ENCODE measurements at places on chromosomes 16 and 17. TPM values are rescaled to one million over a fixed set of nuclear protein-coding genes. Genes with fewer than 3 reads are reported as not detected.
A peak's percentile ranks its signal among the peaks of the same experiment; 100 is the strongest.

DNA sequence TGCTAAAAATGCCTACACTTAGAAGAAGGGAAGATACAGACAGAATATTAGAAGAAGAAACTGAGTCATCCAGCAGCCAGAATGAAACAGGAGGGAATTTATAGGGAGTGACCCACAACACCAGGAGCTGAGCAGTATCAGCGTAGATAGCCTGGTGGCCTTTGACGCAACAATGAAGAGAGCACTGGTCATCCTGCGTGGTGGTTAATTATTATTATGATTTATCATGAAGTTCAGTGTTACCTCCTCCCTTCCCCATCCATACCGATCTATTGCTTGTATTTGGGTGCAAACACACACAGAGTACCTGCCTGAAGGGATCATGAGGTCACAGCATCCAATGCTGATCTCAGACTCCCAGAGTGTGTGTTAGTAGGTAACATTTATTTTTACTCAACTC, 38.5 kb downstream of the ERCC4 start:
- peak; percentile 35 for DNase-seq

GRCh38 chr17:76314392-76315227, 6.5 kb upstream of the QRICH2 start:
- no peak for DNase-seq

DNA sequence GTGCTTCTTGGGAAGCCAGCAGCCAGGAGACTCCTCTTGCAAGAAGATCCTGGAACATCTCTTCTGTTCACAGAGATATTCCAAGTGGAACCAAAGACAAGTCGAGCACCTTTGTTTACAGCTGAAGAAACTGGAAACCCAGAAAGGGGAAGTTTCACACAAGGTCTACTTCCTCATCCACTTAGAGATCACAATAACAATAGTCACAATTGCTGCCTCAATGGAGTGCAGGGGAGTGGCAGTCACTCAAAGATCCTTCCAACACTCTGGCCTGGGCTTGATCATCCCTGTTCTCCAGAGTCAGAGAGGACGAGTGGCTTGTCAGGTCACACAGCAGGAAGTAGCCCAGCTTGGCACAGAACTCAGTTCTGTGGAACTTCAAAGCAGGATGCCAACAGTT, 46.9 kb upstream of the SIAH1 start:
- no peak for DNase-seq

The PRKCB gene
- not detected for total RNA-seq

The TPSB2 gene
- 1.1 TPM for total RNA-seq
